ENCODE measurements at places on chromosomes 4 and X.

DNA sequence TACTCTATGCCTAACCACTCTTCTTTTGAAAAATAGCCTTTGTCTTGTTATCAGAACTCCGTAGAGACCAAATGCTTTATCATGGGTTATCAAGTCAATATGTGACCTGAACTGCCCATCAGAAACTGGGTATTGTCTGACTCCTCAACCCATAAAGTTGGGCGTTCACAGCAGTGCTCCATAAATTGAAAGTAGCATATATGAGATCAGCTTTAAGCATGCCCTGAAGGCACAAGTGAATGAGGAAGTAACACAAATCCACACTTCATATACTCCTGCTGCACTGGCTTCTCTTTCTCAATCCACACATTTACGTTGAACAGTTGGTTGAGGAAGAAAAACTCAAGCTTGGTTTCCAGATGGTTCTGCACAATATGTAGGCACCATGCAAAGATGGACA, 1106.0 kb downstream of the STIM2 start:
- DNase-seq = no peak

DNA sequence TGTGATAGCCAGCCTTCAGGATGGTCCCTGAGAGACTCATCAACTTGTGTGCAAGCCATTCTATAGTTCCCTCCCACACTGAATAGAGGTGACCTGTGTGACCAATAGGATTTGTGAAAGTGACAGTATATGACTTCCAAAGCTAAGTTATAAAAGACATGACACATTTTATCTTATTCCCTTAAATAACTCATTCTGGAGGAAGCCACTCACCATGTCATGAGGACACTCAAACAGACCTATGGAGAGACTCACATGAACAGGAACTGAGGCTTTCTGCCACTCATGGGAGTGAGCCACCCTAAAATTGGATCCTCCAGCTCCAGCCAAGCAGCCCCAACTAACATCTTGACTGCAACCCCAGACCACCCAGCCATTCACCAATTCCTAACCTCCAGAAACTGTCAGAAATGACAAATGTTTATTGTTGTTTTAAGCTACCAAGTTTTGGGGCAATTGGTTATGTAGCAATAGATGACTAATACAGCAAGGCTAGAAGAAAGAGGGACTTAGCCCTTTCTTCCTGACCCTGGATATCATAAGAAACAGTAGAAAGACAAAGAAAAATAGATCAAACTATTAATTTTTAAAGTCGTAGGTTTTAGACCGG, 9.0 kb upstream of the CHIC2 start:
- no peak for DNase-seq

DNA sequence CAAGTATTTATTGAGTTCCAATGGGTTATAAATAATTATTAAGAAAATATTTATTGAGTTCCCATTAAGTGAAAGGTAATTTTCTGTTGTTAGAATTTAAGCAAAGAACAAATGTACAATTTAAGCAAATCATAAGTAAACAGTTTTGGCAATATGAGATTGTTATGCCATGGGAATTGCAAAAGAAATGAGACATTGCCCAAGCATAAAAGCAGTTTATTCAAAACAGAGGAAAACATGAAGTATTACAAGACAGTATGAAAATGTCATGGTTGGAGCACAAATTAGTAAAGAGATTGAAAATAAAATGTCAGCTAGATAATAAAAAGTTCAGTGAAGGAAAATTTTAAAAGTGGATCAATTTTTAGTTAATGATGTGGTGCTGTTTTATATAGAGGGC, 706.1 kb upstream of the EPHA5 start:
- no peak for DNase-seq

DNA sequence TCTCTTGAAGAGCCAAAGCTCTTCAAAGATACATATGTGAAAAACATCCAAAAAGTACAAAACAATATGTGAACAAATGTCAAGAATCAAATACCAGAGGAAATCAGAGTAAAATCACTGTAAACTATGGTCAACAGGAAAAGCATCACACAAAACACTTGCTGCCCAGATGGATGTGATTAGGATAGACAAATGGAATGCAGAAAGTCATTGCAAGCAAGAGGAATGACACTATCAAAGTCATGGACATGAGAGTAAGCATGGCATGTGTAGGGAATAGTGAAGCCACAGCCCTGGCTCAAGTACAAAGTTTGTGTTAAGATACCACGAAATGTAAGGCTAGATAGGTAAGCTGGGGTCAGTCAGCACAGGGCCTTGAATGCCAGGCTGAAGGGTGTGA, 37.7 kb downstream of the CLDN2 start:
- DNase-seq = no peak

GRCh38 chr4:5166377-5166776, 115.1 kb downstream of the STK32B start:
- DNase-seq = no peak

- no peak for DNase-seq
Observed at GRCh38 chr4:30396772-30397475, 323.2 kb upstream of the PCDH7 start.
